Smooth muscle cell of trachea (primary cell): ENCODE measurements at places on chromosomes 5 and 9. TPM values are rescaled to one million over a fixed set of nuclear protein-coding genes. Genes with fewer than 3 reads are reported as not detected.

The PSD2 gene
- 0.17 TPM in 1 of 2 replicates, not detected in the other for total RNA-seq

The ENG gene
- 36.8 and 37.1 TPM in 2 replicates for total RNA-seq

The FAT2 gene
- under 0.01 and 0.58 TPM in 2 replicates for total RNA-seq

The SLC46A2 gene
- total RNA-seq: not detected in 2 replicates

The MAMDC2 gene
- total RNA-seq: 3.2 and 3.8 TPM in 2 replicates
